ENCODE measurements at places on chromosomes 4 and X. TPM values are rescaled to one million over a fixed set of nuclear protein-coding genes. Genes with fewer than 3 reads are reported as not detected.

- DNase-seq, result no peak
Observed at GRCh38 chr4:85901500-85901899, 426.6 kb downstream of the ARHGAP24 start.

- DNase-seq, result no peak
Observed at GRCh38 chr4:10577018-10577417, 107.5 kb downstream of the CLNK start.

Gene F8A2
- not detected for polyA plus RNA-seq

DNA sequence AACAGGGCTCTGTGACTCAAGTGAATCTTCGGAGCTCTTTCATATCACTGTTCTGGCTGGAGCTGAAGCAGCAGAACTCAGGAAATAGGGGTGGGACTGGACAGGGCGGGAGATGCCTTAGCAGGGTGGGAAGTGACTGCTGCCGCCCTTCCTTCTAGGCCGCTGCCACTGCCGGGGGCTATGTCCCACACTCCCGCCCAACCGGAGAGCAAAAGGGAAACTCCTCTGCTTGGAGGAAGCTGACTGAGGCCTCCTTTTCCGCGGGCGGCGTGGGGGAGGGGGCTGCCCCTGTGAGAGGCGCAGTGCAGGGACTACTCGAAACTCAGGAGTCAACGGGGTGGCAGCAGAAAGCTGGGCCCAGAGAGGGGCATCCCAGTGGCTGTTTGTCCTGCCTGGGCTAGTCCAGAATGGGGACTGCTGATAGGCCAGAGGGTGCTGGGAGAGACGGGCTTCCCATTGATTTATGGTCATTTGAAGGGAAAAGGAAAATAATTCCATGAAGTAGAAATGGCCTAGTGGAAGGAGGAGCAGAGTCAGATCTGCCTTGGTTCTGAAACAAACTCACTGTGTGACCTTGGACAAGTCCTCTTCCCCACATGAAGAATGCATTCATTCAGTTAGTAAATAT, 36.9 kb downstream of the STARD8 start:
- DNase-seq, result no peak

Gene CSAG3
- polyA plus RNA-seq, result not detected

Gene UGT2B17
- not detected for polyA plus RNA-seq

Gene SLC2A9
- 9.2 TPM for polyA plus RNA-seq

Gene UGT2B7
- 94.6 TPM for polyA plus RNA-seq

Gene MXRA5
- 10.1 TPM for polyA plus RNA-seq

Gene FAM241A
- polyA plus RNA-seq, result 2.8 TPM

Gene MAGEC3
- 0.29 TPM for polyA plus RNA-seq

Gene MAGEA9B
- polyA plus RNA-seq, result not detected

- DNase-seq, result no peak
Observed at GRCh38 chrX:103586314-103586646, 965 bp downstream of the TCEAL4 start.

Gene FAT4
- 36.0 TPM for polyA plus RNA-seq

- DNase-seq, result no peak
Observed at GRCh38 chrX:39705290-39705689, 392.5 kb downstream of the BCOR start.

Gene DSPP
- polyA plus RNA-seq, result not detected

DNA sequence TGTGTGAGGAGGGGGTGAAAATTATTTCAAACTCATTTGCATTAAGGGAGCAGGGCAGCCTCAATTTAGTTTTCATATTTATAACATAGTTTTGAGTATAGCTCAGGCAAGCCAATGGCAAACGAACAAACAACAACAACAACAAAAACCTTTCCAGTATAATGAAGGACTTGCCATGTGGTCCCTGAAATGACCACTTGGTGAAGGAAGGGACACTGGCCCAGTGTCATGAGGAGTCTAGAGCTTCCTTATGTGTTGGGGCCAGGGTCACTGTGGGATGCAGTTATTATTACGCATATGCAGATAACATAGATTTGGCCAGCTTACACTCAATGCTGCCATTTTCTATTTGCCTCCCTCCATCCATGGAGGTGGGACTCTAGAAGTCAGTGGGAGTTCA, 23.3 kb downstream of the NKX3-2 start:
- no peak for DNase-seq

DNA sequence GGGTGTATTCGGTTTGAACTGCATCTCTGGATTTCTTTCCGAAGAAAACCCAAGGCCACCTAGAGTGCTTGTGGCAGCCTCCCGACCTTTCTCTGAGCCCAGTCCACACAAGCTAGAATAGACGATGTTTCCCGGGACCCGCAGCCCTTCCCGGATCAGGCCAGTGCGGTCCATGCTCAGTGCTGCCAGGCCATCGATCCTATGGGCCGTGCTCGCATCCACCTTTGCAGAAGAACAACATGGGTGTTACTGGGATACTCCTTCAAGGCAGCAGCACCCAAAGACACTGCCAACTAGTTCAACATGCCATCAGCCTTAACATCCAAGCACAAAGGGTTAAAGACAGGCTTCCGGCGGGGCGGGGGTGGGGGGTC, 22.8 kb downstream of the BCOR start:
- no peak for DNase-seq

Gene RPA4
- 0.06 TPM for polyA plus RNA-seq

Gene AFP
- polyA plus RNA-seq, result 992 TPM

- no peak for DNase-seq
Observed at GRCh38 chr4:149168645-149169044, 647.0 kb downstream of the IQCM start.

GRCh38 chr4:166675411-166675810, 558.9 kb downstream of the SPOCK3 start:
- DNase-seq, result no peak

DNA sequence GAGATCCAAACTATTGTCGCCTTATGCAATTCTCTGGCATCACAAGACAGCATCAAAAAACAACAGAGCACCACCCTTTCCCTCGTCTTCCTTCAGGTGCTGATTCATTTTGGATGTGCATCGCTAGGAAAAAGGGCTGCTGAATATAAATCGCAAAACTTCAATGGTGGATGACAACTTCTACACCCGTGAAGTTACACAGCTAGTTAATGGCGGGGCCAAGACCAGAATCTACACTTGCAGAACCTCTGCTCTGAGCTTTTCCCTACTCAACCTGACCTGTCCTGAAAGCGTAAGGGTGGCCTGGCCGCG, 674 bp downstream of the GNPDA2 start:
- DNase-seq, result no peak

Gene GABRB1
- 0.53 TPM for polyA plus RNA-seq

DNA sequence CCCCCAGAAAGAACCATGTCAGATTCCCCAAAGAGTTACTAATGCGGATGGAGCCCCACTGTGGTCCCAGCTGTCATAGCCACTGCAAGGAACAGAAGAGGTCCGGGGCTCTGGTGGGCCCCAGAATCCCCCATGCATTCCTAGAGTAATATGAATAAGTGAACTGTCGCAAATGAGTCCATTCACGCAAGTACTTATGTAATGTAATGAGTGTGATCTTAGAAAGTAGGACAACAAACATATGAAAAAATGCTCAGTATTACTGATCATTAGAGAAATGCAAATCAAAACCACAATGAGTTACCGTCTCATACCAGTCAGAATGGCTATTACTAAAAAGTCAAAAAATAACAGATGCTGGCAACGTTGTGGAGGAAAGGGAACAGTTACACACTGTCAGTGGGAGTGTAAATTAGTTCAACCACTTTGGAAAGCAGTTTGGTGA, 141.5 kb upstream of the RBPJ start:
- DNase-seq, result no peak

DNA sequence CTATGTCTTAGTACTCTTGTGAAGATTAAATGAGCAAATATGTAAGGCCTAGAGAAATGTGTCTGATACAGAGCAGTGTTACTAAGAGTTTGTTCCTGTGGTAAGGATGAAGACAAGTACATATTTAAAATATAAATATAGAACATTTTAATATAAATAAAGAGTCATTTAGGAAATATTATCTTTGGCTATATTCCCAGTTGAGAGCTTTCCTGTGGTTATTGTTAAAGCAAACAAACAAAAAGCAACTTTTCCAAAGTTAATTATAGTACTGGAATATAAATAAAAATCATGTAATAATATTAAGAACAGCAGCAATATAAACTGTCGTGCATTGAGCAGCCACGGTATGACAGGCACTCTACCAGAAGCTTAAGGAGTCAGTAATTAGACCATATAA, 472.5 kb downstream of the INPP4B start:
- no peak for DNase-seq

DNA sequence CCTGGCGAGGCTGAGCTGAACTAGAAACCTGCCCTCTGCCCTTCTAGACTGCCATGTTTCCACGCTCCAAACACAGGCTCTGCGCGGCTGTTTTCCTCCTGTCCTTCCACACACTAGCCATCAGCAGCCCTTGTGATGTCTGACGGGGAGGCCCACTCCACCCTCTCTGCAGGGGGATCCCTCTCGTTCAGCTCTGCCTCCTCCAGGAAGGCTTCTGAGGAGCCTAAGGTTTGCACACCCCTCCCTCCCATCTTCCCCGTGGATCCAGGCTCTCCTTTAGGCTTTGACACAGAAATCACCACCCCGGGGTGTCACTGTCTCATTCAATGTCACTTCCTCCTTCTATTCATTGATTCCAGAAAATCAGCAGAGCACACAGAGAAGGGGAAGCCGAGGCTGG, 38.6 kb upstream of the CRMP1 start:
- DNase-seq, result no peak

GRCh38 chr4:70315928-70316327, 18.9 kb upstream of the CABS1 start:
- no peak for DNase-seq

All from right renal pelvis (tissue), 4 donors.